ENCODE measurements at places on chromosomes 11 and 22. TPM values are rescaled to one million over a fixed set of nuclear protein-coding genes. Genes with fewer than 3 reads are reported as not detected.

DNA sequence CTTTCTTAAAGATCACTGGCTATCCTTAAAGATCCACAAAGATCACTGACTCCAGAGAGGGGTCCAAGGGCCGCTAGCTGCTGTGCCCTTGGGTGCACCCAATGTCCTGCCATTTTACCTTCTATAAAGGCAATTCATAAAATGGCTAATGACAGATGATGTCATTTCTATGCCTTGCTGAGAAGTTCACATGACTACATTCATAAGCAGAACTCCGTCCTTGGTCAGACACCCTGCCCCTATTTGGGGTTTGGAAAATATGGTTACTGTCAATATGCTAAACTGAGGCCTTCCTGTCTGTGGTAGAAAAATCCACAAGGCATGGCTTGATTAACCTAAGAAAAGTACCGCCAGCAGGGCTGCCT lies 60.9 kb upstream of the BMAL1 start:
- DNase-seq, result no peak

DNA sequence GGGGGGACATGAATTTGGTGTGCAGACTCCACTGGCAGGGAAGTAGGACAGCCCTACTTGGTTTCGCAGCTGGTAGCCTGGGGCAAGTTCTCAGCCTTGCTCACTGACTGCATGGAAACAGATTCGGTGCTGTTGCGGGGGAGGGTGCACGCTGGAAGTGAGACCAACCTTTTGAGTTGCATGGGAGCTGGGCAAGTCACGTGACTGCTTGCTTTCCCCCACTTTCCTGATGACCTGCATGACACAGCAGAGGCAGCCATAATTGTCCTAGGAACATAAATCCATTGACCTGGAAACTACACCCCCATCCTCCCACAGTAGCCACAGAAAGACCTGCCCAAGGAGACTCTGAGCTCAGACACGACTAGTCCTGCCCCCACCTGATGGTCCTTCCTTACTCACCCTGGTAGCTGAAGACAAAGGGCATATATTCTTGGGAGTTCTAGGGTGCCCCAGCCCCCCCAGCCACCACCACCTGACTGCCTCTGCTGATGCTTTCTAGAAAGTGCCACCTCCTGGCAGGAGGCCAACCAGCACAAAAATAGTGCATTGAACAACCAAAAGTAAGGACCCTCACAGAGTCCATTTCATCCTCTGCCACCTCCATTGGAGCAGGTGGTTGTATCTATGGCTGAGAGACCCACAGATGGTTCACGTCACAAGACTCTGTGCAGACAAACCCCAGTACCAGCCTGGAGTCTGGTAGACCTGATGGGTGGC lies 4.1 kb upstream of the HBG2 start:
- DNase-seq, result no peak

The C11orf97 gene
- not detected for total RNA-seq

GRCh38 chr11:19241260-19242178 lies 774 bp upstream of the E2F8 start:
- peak; percentile 58 for DNase-seq

GRCh38 chr11:106997227-106997626 lies 21.0 kb downstream of the GUCY1A2 start:
- DNase-seq, result no peak
